AG10803 (cell line): ENCODE measurements at places on chromosomes 12 and 14.

GRCh38 chr12:131334835-131335234 lies 376.1 kb upstream of the SFSWAP start:
- no peak for DNase-seq

DNA sequence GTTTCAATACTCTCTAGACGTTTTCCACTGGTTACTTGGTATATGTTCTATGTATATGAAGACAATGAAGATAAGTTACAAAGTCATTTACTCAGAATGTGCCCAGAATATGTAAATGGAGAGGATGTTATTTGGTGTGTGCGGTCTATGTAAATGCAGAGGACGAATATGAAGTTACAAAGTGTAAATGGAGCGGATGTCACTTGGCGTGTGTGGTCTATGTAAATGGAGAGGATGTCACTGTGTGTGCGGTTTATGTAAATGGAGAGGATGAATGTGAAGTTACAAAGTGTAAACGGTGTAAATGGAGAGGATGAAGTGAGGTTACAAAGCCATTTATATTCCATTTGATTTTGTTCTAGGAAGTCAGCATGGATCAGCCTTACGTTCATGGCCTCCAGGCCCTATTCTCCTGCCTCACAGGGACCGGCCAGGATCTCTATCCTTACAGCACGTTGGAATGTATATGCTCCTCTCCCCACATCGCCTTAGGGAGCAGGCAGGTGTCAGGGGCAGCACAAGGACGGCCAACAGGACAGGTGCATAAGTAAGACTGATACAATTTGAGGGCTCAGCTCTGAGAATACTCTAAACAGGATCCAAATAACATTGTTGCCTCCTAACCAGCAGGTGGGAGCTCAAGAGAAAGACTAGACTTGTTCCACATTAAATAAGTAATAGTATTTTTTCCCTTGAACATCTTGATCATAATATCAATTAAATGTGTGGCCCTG lies 42.4 kb downstream of the GLRX5 start:
- DNase-seq = no peak

- peak; percentile 27 for DNase-seq
Observed at GRCh38 chr12:58917699-58918468, 2.4 kb downstream of the LRIG3 start.

GRCh38 chr14:53701108-53701875 lies 255.3 kb downstream of the BMP4 start:
- DNase-seq = no peak

GRCh38 chr14:91125271-91125660 lies 11.4 kb downstream of the DGLUCY start:
- no peak for DNase-seq

- DNase-seq = peak; percentile 20
Observed at GRCh38 chr14:55884819-55885218, 233.4 kb upstream of the PELI2 start.

DNA sequence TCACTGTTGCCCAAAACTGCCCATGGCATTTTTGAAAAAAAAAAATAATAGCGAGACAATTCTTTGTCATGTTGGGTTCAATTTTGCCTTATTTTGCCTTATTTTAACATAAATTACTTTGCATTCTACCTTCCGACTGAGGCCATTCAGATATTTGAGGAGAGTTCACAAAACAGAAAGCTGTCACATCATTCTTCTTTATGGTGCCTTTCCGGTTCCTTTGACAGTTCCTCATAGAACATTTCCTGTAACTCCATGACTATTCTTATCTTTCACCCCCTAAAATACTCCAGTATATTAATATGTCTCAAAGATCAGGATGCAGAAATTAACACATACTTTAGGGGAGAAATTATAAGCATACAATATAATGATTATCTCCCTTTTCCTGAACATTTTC lies 476.7 kb downstream of the NOVA1 start:
- DNase-seq = no peak

- no peak for DNase-seq
Observed at GRCh38 chr12:32151552-32151951, 44.9 kb downstream of the BICD1 start.

DNA sequence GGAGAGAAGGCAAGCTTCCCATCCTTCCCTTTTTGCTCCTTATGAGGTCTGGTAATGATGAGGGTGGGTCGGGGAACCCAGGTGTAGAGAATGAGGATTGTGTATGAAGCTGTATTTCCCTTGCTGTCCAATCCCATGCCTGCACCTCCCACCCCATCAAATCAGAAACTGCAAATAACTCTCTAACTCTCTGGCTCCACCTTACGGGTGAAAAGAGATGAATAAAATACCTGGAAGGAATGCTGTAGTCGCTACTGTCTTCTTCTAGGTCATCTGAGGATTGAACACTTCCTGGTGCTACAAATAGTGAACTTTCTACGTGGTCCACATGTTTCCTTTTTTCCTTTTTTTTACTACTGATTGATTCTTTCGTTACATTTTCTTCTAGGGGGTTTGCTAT lies 38.9 kb upstream of the DICER1 start:
- no peak for DNase-seq

DNA sequence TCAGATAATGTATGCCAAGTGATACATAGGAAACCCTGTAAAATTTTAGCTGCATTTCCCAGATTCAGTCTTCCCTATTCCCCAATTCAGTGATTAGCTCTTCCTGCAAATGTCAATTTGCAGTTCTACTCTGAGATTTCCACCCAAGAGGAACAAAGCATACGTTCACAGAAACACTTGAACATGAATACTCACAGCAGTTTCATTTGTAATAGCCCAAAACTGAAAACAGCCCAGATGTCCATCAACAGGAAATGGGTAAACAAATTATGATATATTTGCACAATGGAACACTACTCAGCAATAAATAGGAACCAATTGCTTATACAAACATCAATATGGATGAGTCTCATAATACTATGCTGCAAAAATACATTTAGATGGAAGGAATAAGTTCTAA lies 194.2 kb downstream of the GXYLT1 start:
- no peak for DNase-seq

GRCh38 chr12:99138393-99138792 lies 493.3 kb downstream of the APAF1 start:
- no peak for DNase-seq
